ENCODE measurements at places on chromosomes 3 and 15. TPM values are rescaled to one million over a fixed set of nuclear protein-coding genes. Genes with fewer than 3 reads are reported as not detected.

- no peaks in the 10 kb centered on the region for H3K36me3 ChIP-seq
- no peaks in the 10 kb centered on the region for H3K27me3 ChIP-seq
- no peak for DNase-seq
Observed at GRCh38 chr15:65806397-65806796, 14.3 kb upstream of the DENND4A start.

- no peaks in the 10 kb centered on the region for H3K36me3 ChIP-seq
- no peaks in the 10 kb centered on the region for H3K4me1 ChIP-seq
- H3K4me3 ChIP-seq: no peak overlapping the region
- DNase-seq: no peak
- H3K27me3 ChIP-seq: no peaks in the 10 kb centered on the region
Observed at GRCh38 chr3:110456001-110456400, 615.6 kb upstream of the NECTIN3 start.

- H3K27ac ChIP-seq: no peak overlapping the region
- no peaks in the 10 kb centered on the region for H3K36me3 ChIP-seq
- no peaks in the 10 kb centered on the region for H3K27me3 ChIP-seq
Observed at GRCh38 chr3:107313711-107314110, 63.5 kb upstream of the CCDC54 start.

Gene ANKUB1
- total RNA-seq: not detected

GRCh38 chr3:95905182-95905581 lies 909.2 kb upstream of the EPHA6 start:
- no peaks in the 10 kb centered on the region for H3K27me3 ChIP-seq
- DNase-seq: no peak

- H3K4me1 ChIP-seq: peaks cover 27% of the 10 kb centered on the region
- H3K27me3 ChIP-seq: no peaks in the 10 kb centered on the region
- H3K27ac ChIP-seq: no peak overlapping the region
- H3K4me3 ChIP-seq: no peak overlapping the region
Observed at GRCh38 chr3:61686228-61686648, 124.9 kb downstream of the PTPRG start.

- no peaks in the 10 kb centered on the region for H3K27me3 ChIP-seq
- H3K4me1 ChIP-seq: peaks cover 13% of the 10 kb centered on the region
- H3K36me3 ChIP-seq: peaks cover 7% of the 10 kb centered on the region
- DNase-seq: no peak
- no peak overlapping the region for H3K4me3 ChIP-seq
- H3K27ac ChIP-seq: no peak overlapping the region
Observed at GRCh38 chr15:88635318-88635717, 3.5 kb upstream of the ISG20 start.

Gene PP2D1
- not detected for total RNA-seq

DNA sequence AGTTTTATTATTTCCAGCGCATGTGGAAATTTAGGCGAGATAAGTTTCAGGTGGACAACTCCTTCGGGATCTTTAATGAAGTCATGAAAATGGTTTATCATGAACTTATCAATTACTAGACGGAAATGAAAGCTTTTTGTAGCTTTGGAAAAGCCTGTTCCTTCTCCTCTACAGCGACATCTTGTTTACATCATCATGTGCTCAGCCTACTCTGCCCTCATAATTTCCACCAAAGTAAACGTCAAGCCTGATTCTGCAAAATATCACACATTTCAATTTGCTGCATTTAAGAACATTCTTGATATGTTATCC lies 64.3 kb upstream of the CGNL1 start:
- no peak for DNase-seq
- H3K36me3 ChIP-seq: no peaks in the 10 kb centered on the region
- H3K4me1 ChIP-seq: no peaks in the 10 kb centered on the region
- no peaks in the 10 kb centered on the region for H3K27me3 ChIP-seq
- no peak overlapping the region for H3K4me3 ChIP-seq

DNA sequence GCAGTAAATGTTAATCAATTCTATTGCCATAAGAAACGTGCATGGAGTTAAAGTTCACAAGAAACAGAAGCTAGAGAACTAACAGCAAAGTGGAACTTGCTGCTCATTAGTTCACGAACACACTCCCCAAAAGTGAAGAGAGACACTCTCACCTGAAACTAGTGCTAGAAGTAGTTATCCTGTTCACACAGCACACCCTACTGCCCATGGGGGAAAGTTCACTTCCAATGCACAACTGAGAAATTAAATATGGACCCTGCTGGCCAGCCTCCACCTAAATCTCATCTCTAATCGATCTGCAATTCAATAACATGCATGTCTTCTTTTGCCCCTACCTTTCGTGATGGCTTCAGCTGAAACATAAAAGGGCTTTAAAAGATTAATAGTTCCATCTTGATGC lies 39.4 kb upstream of the FRMD4B start:
- H3K4me1 ChIP-seq: no peaks in the 10 kb centered on the region
- no peaks in the 10 kb centered on the region for H3K27me3 ChIP-seq
- H3K36me3 ChIP-seq: no peaks in the 10 kb centered on the region
- DNase-seq: no peak
- no peak overlapping the region for H3K27ac ChIP-seq
- no peak overlapping the region for H3K4me3 ChIP-seq

DNA sequence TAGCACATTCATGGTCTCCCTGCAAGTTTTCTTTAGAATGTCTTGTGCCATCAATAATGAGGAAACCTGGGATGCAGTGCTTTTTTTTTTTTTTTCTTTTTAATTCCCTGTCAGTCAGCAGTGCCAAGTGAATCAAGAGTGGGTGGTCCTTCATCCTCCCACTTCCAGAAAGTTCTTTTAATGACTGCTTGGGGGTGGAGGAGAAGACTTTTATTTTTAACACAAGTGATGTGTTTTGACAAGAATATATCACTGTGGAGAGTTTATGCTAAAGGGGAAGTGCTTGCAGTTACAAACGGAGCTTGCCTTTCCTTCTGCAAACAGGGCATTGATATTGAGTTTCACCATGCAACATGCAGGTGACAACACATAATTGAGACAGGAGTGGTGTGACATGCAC lies 69.7 kb downstream of the CACNA2D3 start:
- no peaks in the 10 kb centered on the region for H3K36me3 ChIP-seq
- H3K4me1 ChIP-seq: no peaks in the 10 kb centered on the region
- H3K27ac ChIP-seq: no peak overlapping the region
- DNase-seq: no peak

GRCh38 chr3:189084620-189085019 lies 87.2 kb upstream of the TPRG1 start:
- no peaks in the 10 kb centered on the region for H3K36me3 ChIP-seq
- H3K27me3 ChIP-seq: no peaks in the 10 kb centered on the region
- no peak overlapping the region for H3K4me3 ChIP-seq
- no peak overlapping the region for H3K27ac ChIP-seq
- H3K4me1 ChIP-seq: no peaks in the 10 kb centered on the region

GRCh38 chr3:34056181-34056910 lies 257.9 kb downstream of the PDCD6IP start:
- H3K4me3 ChIP-seq: no peak overlapping the region
- no peaks in the 10 kb centered on the region for H3K4me1 ChIP-seq
- H3K36me3 ChIP-seq: no peaks in the 10 kb centered on the region
- no peak for DNase-seq

- no peak overlapping the region for H3K4me3 ChIP-seq
- no peaks in the 10 kb centered on the region for H3K4me1 ChIP-seq
- H3K27me3 ChIP-seq: no peaks in the 10 kb centered on the region
- no peaks in the 10 kb centered on the region for H3K36me3 ChIP-seq
Observed at GRCh38 chr3:41893977-41894376, 67.9 kb downstream of the ULK4 start.

- no peaks in the 10 kb centered on the region for H3K27me3 ChIP-seq
- DNase-seq: no peak
- no peak overlapping the region for H3K27ac ChIP-seq
- H3K4me3 ChIP-seq: no peak overlapping the region
Observed at GRCh38 chr15:27869697-27870281, 229.3 kb downstream of the OCA2 start.

Gene LINGO1
- total RNA-seq: 3.9 TPM

GRCh38 chr3:13308380-13308801 lies 111.7 kb downstream of the NUP210 start:
- no peak overlapping the region for H3K27ac ChIP-seq
- H3K36me3 ChIP-seq: no peaks in the 10 kb centered on the region
- H3K27me3 ChIP-seq: no peaks in the 10 kb centered on the region
- H3K4me1 ChIP-seq: no peaks in the 10 kb centered on the region
- DNase-seq: peak; percentile 29
- no peak overlapping the region for H3K4me3 ChIP-seq

Gene TRH
- total RNA-seq: not detected

Gene FRMD4B
- total RNA-seq: 50.5 TPM
